Transverse colon (tissue), 4 donors: ENCODE measurements at places on chromosomes 4 and X. TPM values are rescaled to one million over a fixed set of nuclear protein-coding genes. Genes with fewer than 3 reads are reported as not detected.

The DACH2 gene
- not detected for total RNA-seq

The CSAG3 gene
- not detected for total RNA-seq

- DNase-seq: no peak
Observed at GRCh38 chr4:87030755-87031441, 96.1 kb downstream of the AFF1 start.

GRCh38 chrX:53441531-53442321, 7.6 kb upstream of the HSD17B10 start:
- DNase-seq: peak; percentile 87

GRCh38 chr4:102311912-102312311, 33.4 kb downstream of the SLC39A8 start:
- no peak for DNase-seq

- DNase-seq: no peak
Observed at GRCh38 chr4:150337734-150338133, 244.2 kb upstream of the MAB21L2 start.

GRCh38 chrX:36978886-36979285, 29.3 kb upstream of the FAM47C start:
- no peak for DNase-seq
